ENCODE measurements at places on chromosomes 3 and 15.

DNA sequence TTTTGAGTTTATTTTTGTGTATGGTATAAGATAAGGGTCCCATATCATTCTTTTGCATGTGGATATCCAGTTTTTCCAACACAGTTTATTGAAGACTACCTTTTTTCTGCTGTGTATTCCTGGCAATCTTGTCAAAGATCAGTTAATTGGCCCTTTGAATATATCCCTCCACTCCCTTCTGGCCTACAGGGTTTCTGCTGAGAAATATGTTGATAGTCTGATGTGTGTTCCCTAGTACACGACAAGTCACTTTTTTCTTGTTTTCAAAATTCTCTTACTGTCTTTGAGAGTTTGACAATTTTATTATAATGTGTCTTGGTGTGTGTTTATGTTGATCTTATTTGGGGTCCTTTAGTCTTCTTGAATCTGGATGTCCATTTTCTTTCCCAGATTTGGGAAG, 129.2 kb downstream of the ISL2 start:
- no peak for DNase-seq

DNA sequence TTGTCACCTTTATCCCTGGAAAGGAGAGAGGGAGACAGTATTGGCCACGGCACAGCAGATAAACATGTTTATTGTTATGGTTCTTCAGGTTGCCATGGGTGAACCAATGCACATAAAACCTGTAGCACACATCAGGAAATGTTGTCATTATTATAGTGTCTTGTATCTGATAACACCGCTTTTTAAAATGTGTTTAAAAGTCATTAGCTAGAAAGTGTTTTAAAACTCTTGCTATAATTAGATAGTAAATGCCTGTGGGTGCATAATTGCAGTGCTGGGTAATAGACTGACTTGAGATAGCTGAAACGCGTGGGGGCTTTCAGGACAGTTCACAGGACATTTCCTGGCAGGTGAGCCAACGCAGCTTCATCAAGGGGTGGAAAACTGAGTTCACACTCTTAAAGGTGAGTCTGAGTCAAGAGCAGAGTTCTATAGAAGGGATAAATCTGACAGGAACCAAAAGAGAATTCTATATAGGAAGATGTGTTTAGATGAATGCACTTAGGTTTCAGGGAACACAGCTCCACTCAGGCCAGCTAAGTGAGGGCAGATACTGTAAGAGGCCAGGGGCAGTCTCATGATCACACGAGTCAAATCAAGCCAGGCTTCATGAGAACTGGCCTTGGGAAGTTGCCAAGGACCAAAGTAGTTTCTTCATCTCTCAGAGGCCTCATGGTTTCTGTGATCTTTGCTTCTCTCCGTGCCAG, 35.6 kb upstream of the PPP4R2 start:
- no peak for DNase-seq

GRCh38 chr3:8451696-8452095, 49.9 kb upstream of the LMCD1 start:
- DNase-seq: no peak

GRCh38 chr3:186467969-186468368, 76.2 kb downstream of the CRYGS start:
- no peak for DNase-seq

GRCh38 chr3:69932501-69932900, 67.0 kb upstream of the SAMMSON start:
- no peak for DNase-seq

- no peak for DNase-seq
Observed at GRCh38 chr3:172449466-172450149, 1.4 kb upstream of the GHSR start.

GRCh38 chr15:78037328-78037727, 40.2 kb downstream of the TBC1D2B start:
- DNase-seq: no peak

- no peak for DNase-seq
Observed at GRCh38 chr3:173225351-173225750, 84.3 kb upstream of the SPATA16 start.

DNA sequence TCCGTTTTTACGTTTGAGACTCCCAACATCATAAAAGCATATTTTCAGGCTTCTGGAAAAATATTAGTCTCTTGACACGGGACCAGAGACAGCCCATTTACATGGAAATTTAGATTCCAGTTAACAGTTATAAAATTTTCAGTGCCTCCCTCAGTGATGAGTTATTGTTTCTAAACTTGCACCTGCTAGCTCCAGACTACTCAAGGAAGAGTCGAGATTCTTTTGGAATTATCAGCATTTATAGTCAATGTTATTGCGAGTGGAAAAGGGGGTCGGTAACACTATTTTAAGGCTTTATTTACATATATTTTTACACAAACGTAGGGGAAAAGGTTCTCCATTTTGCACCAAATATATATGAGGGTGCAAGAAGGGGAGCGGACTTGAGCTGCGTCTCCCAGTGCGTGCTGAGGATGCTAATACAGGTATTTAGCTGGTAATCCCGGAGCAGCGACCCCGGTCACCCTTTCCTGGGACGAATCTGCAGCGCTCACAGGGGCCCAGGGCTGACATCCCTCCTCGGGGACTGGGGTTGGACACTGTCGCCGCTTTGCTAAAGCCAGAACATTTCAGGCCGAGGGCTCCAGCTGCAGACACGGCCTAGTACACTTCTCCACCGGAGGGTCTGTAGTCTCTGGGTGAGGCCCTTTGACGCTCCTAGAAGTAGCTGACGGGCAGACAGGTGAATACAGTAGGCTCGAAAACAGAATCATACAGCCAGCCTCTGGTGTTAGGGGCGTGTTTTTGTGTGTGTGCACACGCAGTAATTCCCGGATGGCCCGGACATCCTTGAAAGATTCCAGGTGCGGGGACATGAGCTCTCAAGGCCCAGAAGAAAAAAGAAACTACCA, 729 bp upstream of the ZBTB11 start:
- no peak for DNase-seq

DNA sequence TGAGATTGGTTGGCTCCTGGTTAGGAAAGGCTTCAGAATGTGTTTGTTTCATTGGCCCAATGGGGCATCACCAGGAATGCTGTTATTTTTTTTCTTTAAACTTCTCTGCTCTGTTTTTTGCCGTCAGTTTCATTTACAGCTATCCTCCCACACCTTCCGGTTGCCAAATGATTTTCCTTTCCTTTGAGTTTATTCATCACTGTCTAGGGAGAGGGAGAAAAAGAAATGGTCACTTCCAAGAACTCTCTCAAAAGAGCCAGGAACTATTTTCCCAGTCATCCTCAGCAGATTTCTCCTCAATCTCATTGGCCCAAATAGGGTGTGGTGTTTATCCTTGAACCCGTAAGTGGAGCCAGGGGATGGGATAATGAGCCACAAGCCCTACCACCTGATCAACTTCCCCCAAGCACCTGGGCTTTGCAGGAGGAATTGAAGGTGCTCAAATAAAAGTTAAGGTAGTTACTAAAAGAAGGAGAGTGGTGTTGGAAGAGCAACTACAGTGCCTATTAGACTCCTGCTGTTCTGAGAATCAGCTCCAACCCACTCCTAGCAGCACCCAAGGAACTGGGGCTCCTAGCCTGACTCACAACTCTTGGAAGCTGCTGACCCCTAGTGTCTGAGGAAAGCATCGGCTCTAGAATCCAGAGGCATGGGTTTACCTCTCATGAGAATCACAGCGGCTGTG, 183.8 kb upstream of the IL12A start:
- DNase-seq: no peak

DNA sequence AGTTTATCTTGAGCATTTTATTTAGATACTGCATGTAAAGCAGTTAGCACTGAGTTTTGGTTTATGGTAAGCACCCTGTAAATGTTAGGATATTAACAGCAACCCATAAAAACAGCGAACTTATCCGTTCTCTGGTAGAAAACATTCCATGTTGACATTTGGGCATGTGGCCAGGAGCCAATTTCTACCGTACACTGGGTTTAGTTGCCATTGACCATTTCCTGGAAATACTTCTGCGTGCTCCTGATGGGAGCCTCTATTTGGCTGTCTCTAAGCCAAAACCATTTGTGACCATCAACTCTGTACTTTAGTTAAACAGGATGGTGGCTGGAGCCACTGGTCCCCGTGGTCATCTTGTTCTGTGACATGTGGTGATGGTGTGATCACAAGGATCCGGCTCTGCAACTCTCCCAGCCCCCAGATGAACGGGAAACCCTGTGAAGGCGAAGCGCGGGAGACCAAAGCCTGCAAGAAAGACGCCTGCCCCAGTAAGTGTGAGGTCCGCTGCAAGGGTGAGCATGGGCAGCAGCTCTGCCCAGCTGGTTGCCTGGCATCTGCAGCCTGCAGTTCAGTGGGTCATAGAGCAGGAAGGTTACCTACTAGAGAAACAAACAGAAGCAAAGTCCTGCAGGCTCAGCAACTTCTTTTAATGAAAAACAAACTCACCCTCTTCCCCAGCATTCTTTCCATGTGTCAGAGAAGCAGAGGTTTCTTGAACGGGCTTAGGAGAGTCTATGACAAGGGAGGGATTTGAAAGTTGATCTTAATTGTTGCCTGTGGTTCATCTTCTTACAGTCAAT, 7.1 kb downstream of the THBS1 start:
- no peak for DNase-seq

GRCh38 chr15:88394553-88395145, 72.5 kb downstream of the MRPL46 start:
- DNase-seq: no peak

- no peak for DNase-seq
Observed at GRCh38 chr3:27568393-27568792, 84.2 kb upstream of the SLC4A7 start.

DNA sequence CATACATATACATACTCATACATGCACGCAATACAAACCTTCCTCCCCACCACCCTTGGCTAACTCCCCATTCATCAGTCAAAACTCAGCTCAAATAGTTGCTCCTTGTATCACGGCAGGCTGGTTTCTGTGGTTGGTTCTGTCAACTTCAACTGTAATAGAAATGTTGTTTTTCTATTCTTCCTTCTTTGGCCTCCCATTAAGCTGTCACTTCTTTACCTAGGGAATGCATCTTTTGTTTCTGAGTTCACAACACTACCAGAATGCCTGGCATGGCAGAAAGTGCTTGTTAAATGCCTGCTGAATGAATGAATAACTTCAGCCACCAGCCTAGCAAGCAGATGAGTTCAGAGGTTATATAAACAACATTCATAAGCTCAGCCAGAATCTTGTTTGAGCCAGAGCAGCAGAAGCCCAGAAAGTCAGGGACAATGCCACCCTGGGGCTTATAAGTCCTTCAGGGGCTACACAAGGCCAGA, 63.1 kb downstream of the B3GALNT1 start:
- DNase-seq: no peak

- DNase-seq: no peak
Observed at GRCh38 chr3:127997016-127997415, 55.2 kb upstream of the SEC61A1 start.

DNA sequence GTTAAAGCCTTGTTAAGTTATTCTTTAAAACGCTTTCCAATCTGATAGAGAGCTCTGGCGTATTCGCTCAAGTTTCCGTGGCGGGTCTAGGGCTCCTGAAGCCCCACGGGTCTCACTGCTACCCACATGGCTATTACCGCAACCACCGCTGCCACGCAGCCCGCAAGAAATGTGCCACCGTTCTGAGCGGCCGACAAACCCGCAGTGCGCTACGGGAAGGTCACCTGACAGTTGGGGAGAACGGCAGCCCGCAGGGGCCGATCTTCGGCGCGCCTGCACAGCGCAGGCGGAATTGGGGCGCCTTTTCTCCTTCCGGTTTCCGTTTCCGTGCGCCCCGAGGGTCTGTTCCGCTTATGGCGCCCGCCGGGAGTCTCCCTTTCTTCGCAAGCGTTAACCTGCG, 76.6 kb upstream of the SNRPN start:
- DNase-seq: no peak

GRCh38 chr3:87997298-87997697, 61.5 kb downstream of the CGGBP1 start:
- DNase-seq: no peak

DNA sequence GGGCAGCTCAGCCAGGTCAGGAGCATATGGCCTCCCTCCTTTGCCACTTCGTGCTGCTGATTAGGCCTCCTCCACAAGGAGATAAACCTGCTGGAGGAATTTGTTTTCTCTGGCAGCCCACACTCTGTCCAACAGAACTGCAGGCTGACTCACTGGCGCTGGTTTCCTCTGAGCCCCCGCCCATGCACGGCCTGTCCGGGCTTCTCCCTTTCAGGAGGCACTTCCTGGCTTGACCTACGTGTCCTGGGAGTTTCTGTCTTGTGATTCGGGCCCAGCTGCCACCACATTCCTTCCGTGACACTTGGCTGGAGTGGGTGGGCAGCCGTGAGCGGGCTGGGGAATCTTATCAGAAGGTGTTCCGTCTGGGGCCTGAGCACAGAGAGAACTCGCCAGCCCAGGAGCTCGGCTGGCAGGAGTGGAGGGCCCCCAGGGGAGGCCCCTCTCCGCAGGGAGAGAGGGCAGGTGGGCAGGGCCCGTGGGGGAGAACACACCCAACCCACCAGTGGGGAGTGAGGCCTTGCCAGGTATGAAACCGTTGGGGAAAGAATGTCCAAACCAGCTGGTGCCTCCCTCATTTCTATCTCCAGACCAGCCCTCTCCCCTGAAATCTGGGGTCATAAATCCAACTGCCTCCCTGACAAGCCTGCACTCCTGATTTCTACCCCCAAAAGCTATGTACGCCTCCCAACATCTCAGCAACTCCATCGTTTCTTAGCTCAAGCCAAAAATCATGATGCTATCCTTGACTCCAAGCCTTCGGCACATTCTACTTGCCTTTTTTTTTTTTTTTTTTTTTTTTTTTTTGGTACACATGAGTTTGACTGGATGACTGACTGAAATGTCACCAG, 110.6 kb upstream of the MEF2A start:
- DNase-seq: no peak

Measured in stimulated activated CD8-positive, alpha-beta memory T cell treated with anti-CD3 and anti-CD28 coated beads, Interleukin-7, amount 100 ng/mL, for 1 hour (primary cell).